ENCODE measurements at places on chromosomes 7 and 10.
A peak's percentile ranks its signal among the peaks of the same experiment; 100 is the strongest.

- DNase-seq: no peak
Measured at GRCh38 chr7:2015251-2015871, 217.4 kb downstream of the MAD1L1 start.

DNA sequence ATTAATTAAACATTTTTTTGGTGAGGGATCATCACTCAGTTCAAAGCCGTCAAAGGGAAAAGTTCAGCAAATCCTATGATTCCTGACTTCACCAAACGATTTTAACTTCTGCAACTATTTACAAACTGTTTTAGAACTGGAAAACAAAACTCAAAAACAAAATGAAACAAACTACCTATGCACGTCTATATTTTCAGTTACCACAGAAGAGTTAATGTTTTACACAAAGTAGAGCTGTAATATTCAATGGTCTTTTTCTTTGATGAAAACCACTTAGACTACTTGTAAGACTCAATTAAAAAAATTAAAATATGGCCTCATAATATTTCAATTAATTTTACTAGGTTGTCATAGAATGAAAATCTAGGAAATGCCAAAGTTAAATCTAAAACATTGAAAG, 131.5 kb downstream of the ATE1 start:
- no peak for DNase-seq

- peak; percentile 36 for DNase-seq
Measured at GRCh38 chr10:116490028-116490662, 55.6 kb upstream of the PNLIP start.

GRCh38 chr10:30818010-30818660, 188.6 kb upstream of the LYZL2 start:
- no peak for DNase-seq

- DNase-seq: no peak
Measured at GRCh38 chr7:29564496-29565223, 1.0 kb downstream of the PRR15 start.

DNA sequence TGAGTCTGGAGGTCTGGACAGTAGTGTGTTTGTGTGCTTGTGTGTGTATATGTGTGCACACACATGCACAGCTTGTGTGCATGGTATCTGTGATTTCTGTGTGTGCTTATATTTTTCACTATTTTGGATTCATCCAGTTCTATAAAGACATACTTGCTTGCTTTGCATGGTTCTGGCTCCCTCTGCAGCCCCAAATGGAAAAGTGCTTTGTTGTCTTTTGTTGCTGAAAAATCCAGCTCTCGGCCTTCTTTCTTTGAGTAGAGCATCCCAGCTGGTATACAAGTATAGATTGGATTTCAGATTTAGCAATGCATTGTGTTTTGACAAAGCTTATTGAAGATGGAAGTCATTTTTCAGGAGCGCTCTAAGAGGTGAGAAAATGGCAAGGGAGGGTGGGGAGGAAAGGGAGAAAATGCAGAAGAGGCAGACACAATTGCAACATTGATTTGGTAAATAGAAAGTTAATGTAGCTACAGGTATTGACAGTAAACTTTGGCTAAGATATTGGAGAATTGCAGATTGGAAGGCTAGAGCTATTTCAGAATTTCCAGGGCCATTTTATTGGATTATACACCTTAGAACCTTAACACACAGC, 333.9 kb downstream of the AUTS2 start:
- no peak for DNase-seq

DNA sequence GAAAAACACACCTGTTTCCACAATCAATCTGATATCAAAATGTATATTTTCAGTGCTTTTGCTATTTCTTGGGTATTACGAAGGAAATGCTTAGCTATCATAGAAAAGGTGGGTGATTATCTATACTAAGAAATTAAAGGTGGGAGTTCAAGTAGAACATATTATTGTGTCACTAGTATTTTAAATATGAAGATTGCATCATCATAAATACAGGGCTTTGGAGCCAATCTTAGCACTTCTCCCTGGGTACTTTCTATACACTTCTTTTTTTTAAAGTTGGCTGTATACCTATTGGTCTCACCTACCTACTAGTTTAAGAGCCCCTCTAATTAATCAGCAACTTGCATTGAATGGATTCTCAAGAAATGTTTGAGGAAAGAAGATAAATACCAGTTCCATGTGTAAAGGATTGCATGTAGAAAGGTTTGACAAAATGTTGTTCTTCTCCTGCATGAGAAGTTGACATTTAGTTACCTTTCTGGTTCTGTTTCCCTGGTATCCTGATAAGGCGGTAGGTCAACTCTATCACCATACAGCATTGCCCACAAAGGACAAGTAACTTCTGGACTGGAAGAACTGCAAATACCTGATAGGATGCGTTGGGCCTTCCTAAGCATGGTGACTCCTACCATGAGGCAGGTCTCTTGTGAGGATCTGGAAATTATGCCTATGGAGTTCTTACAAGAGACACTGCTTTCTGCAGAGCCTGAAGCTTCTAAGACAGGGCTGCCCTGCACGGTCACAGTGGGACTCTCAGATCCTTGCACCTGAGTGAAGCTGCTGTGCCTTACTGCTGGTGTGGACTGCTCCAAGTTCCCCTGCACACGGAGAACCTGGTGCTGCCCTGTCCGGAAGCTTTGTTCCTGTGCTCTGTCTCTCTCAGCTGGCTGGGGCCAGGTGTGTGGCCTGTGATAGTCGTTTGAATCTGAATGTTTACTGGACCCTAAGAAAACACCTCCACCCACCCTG, 32.1 kb upstream of the PDSS1 start:
- no peak for DNase-seq

DNA sequence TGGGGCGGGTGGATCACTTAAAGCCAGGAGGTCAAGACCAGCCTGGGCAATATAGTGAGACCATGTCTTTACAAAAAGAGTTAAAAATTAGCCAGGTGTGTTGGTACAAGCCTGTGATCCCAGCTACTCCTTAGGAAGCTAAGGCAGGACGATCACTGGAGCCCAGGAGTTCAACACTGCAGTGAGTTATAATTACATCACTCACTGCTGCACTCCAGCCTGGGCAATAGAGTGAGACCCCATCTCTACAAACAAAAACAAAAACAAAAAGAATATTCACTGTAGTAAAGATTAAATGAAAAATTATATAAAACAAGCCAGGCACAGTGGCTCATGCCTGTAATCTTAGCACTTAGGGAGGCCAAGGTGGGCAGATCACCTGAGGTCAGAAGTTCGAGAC, 1047.6 kb upstream of the AUTS2 start:
- DNase-seq: no peak

DNA sequence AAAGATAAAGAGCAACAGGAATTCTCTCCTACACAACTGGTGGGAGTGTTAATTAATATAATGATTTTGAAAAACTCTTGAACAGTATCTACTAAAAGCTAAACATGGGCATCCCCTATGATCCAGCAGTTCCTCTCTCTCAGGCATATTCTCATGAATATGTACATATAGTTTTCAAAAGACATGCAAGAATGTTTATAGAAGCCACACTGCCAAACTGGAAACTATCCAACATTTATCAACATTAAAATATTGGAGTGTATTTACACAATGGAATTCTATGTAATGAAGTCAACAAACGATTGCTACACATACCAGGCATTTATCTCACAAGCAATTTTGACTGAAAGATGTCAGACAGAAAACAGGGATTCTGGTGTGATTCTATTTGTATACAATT, 404.5 kb upstream of the ANKRD30A start:
- DNase-seq: no peak

- DNase-seq: no peak
Measured at GRCh38 chr10:15385552-15386455, 14.7 kb upstream of the FAM171A1 start.

- no peak for DNase-seq
Measured at GRCh38 chr7:35831208-35831607, 30.4 kb downstream of the SEPTIN7 start.

GRCh38 chr7:142940966-142941535, 1.8 kb downstream of the LLCFC1 start:
- DNase-seq: no peak

GRCh38 chr7:81776948-81777630, 7.2 kb upstream of the HGF start:
- DNase-seq: no peak

GRCh38 chr7:22672846-22673680, 53.9 kb upstream of the IL6 start:
- no peak for DNase-seq

GRCh38 chr7:26993816-26994810, 101.7 kb downstream of the HOXA1 start:
- DNase-seq: no peak

DNA sequence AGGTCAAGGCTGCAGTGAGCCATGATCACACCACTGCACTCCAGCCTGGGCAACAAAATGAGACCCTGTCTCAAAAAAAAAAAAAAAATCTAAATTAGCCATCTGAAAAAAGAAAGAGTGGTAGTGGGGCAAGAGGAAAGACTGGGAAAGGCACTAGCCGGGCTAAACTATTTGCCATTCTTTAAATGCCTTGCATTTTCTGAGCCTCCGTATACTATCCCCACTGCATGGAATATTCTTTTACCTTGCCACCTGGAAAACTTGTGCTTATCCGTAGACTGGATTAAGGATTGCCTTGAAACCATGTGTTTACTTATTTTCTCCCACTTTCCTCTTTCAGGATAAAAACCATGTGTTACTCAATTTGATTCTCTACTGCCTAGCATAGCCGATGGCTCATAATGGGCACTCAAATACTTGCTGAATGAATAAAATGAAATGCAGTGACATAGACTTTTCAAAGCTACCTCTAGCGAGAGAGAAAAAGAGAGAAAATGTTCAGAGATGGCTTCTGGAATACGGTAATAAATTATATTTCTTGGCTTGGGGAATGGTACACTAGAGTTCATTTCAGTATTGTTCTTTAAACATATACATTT, 30.6 kb downstream of the HYCC1 start:
- no peak for DNase-seq

GRCh38 chr7:70590126-70590854, 541.7 kb upstream of the GALNT17 start:
- no peak for DNase-seq

DNA sequence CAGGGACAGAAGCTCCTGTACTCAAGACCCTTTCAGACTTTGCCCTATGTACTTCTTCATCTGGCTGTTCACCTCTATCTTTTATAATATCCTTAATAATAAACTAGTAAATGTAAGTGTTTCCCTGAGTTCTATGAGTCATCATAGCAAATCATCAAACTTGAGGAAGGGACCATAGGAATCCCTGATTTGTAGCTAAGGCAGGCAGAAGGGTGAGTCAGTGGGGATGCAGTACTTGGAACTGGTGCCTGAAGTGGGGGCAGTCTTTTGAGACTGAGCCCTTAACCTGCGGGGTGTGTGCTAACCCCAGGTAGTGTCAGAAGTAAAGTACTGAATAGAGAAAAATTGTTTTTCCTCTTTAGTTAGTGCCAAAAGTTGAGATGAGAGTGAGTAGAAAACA, 6.2 kb upstream of the TMEM243 start:
- DNase-seq: no peak

GRCh38 chr10:35637462-35637861, 4.6 kb downstream of the FZD8 start:
- no peak for DNase-seq

DNA sequence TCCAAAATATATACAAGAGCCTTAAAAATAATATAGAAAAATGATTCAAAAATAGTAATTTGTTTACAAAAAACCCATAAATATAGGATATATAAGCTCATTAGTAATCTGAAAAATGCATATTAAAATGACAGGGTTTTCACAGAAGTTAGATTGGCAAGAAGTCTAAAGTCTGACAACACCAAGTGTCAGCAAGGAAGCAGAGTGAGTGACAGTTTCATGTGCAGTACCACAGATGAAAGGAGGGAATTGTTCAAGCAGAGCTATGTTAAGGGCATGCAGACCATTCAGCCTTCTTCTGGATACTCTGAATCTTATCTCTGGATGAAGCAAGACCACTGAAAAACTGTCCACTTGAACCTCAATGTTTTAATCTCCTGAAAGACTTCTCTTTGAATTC, 55.9 kb downstream of the ZNF248 start:
- DNase-seq: no peak

DNA sequence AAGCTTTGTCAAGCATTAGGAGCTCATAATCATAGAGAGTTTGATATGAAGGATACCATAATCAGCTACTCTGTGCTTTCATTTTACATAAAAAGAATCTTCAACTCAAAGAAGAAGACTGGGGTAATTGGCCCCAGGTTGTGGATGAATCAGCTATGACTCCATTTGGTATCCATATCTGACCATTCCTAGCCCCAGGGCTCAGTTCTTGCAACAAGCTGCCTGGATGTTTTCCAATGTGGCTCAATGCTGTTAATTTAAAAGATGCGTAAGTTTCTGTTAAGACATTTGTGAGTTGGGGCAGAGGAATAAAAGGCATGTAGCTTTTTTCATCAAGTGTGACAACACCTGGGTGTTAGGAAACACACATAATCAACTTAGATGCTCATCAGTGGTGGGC, 951.1 kb downstream of the NRG3 start:
- no peak for DNase-seq

DNA sequence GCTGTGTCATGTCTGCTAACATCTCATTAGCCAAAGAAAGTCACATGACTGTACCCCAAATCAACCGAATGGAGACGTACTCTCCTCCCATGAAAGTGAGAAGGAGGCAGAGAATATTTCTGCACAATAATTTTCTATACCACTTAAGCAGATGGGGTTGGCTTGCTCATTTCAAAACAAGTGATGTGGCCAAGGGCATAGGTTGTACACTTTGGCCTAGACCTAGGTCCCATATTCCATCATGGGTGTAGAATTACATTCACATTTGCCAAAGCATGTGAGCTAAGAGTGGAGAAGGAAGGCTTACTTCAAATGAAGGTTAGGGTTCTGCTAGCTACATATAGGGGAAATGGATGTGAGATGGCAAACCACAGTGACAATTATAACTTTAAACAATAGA, 83.0 kb downstream of the ZNF365 start:
- no peak for DNase-seq

- DNase-seq: no peak
Measured at GRCh38 chr10:49094646-49095045, 20.7 kb downstream of the VSTM4 start.

DNA sequence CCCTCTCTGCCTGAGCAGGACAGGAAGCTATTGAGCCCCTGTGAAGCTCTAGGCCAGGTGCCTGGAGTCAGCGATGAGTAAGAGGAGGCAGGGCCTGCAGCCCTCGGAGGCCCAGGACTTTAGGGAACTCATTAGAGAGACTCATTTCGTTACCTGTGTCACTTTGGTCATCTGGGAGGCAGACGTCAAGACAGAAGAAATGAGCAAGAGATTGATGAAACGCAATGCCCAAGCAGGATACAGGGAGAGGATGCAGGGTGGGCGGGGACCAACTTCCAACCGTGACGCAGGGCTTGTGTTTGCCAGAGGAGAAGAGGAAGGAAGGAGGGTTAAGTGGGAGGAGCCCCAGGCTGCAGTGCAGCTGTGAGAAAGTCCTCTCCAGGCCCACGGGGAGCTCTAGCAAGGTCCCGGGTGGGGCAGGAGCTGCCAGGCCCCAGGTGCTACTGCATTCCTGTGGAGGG, 26.4 kb upstream of the GNA12 start:
- no peak for DNase-seq

Data from SW 1271 (cell line).